ENCODE measurements at places on chromosomes 3 and 15.
A peak's percentile ranks its signal among the peaks of the same experiment; 100 is the strongest.

DNA sequence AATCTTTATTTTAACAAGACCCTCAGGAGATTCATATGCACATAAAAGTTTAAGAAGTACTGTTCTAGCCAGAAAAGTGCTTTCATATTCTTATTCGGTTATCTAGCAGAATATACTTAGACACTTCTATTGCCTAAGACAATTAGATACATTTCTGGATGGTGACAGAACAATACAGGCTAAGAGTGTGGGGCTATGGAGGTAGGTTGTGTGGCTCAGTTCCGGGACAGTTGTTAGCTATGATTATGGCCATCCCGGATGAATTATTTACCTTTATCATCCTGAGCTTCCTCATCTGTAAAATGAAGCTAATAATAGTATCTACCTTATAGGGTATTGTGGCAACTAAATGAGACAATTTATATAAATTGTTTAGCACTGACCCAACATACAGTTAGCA, 6.6 kb downstream of the FAM98B start:
- DNase-seq: no peak

GRCh38 chr3:32202496-32202895, 36.0 kb upstream of the CMTM8 start:
- no peak for DNase-seq

- peak; percentile 25 for DNase-seq
Observed at GRCh38 chr3:195616681-195617080, 32.9 kb upstream of the APOD start.

DNA sequence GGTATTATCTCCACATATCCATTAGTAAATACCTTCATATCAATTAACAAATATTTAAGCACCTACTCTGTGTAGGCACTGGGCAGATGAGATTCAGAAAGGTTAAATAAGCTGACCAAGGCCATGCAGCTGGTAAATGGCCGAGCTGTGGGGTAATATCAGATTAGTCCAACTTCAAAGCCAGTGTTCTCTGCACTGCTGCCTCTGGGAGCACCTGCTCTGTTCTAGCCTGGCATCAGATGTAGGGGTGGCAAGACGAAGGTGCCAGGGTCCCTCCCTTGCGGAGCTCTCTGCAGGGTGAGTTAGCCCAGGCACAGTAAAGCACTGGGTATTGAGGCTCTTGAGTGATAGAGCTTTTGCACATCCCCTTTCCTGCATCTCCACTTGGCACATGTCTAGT, 5.5 kb downstream of the TATDN2 start:
- no peak for DNase-seq

DNA sequence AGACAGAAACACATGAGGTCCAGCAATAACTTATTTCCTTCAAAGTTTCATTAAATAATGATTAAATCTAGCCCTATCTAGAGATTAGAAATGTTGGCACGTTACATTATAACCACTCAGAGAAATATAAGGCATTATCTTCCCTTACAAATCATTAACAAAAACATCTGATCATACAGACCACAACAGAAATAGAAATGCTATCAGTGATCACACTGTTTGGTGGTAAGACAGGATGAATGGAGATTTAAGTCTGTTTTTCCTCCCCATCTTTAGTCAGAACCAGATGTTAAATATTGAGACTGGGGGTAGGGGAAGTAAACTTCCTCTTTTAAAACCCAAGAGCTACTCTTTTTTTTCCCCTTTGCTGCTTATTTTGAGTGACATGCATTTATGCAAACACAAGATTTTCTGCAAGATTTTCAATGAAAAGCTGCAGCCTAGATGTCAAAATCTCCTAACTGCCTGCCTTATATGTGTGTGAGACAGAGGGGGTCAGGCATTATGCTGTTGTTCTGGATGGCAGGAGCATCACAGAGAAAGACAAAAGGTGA, 70.4 kb downstream of the CBLB start:
- no peak for DNase-seq

GRCh38 chr3:37030588-37030987, 37.3 kb downstream of the MLH1 start:
- DNase-seq: no peak

- no peak for DNase-seq
Observed at GRCh38 chr15:39235084-39235795, 345.6 kb upstream of the THBS1 start.

- no peak for DNase-seq
Observed at GRCh38 chr3:181613813-181614212, 97.9 kb upstream of the SOX2 start.

- DNase-seq: no peak
Observed at GRCh38 chr3:28777806-28778475, 429.3 kb upstream of the AZI2 start.

GRCh38 chr15:44194323-44195150, 534 bp downstream of the FRMD5 start:
- peak; percentile 61 for DNase-seq

GRCh38 chr3:20194793-20195460, 8.9 kb upstream of the SGO1 start:
- DNase-seq: no peak

Data from stimulated activated CD8-positive, alpha-beta memory T cell treated with anti-CD3 and anti-CD28 coated beads, Interleukin-4, amount 100 ng/mL, for 48 hours (primary cell).